Stimulated activated CD4-positive, alpha-beta T cell treated with anti-CD3 and anti-CD28 coated beads, Interleukin-2, amount 100 ng/mL, for 24 hours (primary cell): ENCODE measurements at places on chromosomes 13 and 19.

DNA sequence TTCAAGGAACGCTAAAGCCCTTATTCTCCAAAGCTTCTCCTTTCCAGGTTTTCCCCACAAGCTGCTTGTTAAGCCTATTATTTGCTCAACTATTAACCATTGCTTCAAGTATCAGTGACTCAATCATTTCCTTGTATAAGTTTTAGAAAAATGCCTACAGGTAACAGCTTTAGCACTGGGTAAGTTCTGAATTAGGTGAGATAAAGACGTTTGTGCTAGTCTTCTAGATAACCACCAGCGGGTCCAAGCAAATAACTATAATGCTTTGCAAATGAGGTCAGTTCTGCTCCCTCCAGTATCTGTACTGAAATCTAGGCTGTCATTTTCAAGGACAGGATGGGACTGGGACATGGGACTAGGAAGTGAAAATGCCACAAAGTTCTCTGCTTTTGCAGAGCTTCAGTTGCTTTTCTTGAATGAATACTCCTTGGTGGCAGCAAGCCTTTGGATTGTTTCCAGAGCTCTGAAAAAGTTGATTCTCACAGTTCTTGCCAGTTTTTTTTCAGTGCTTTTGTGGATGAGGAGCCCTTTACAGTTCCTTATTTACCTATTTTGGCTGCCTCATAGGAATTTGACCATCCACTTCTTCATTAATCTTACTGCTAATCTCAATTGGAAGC lies 1487.7 kb downstream of the EFNB2 start:
- no peak for DNase-seq

DNA sequence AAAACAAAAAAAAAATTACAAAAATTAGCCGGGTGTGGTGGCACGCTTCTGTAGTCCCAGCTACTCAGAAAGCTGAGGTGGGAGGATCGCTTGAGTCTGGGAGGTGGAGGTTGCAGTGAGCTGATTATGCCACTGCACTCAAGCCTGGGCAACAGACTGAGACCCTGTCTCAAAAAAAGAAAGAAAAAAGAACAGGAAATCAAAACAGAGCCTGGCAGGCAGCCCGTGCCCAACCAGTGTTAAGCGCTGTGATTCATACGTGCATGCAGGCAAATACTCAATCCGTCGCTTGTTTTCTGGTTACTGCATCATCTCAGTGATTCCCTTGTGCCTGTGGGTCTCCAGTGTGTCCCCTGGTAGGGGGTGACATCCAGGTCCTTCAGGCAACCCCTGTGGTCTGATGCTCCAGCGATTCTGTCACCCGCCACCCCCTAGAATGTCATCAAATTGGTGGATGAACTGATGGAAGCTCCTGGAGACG lies 18.1 kb downstream of the DDX39A start:
- DNase-seq = no peak

DNA sequence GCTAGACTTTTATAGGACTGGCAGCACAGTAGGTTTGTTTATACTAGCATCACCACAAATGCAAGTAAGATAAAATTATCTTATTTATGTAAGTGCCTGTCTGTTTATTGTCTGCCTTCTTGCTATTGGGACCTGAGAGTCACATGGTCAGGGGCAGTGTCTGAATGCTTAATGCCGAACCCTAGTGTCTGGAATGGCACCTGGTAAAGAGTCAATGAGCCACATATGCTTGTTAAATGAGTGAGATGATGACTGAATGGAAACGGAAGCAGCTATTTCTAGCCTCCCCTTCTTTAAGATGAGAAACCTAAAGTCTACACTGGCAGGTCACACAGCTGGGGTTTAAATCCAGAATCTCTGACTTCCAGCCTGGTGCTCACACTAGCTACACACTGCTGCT lies 92.2 kb downstream of the STOML3 start:
- no peak for DNase-seq

GRCh38 chr19:45075301-45076028 lies 813 bp downstream of the ZNF296 start:
- no peak for DNase-seq
